ENCODE measurements at places on chromosomes 5 and 9. TPM values are rescaled to one million over a fixed set of nuclear protein-coding genes. Genes with fewer than 3 reads are reported as not detected.

Gene STOM
- polyA plus RNA-seq = 90.3 TPM

Gene OR1J2
- not detected for polyA plus RNA-seq

Gene CDX1
- polyA plus RNA-seq = 0.66 TPM

Gene C9orf50
- 1.1 TPM for polyA plus RNA-seq

DNA sequence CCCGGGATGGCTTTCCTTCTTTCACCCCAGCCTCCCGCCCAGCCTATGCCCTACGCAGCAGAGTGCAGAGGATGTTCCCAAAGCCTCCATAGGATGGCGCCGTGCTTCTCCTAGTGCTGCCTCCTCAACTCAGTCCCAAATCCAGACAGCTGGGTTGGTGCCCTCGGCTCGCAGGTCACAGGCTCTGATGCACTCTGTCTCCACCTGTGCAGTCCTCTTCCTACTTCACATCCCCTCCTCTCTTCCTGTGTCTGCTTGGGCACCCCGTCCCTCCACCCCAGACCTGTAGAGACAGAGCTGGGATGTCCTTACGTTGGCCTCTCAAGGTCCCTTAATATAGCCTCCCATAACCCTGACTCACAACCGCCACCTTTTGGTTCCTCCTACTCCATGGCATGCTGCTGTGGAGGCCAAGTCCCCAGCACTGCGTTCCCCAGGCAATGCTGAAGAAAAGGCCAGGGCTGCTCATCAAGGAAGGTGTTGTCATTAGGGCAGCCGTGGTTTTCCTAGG lies 314.4 kb downstream of the GADD45G start:
- DNase-seq = no peak

DNA sequence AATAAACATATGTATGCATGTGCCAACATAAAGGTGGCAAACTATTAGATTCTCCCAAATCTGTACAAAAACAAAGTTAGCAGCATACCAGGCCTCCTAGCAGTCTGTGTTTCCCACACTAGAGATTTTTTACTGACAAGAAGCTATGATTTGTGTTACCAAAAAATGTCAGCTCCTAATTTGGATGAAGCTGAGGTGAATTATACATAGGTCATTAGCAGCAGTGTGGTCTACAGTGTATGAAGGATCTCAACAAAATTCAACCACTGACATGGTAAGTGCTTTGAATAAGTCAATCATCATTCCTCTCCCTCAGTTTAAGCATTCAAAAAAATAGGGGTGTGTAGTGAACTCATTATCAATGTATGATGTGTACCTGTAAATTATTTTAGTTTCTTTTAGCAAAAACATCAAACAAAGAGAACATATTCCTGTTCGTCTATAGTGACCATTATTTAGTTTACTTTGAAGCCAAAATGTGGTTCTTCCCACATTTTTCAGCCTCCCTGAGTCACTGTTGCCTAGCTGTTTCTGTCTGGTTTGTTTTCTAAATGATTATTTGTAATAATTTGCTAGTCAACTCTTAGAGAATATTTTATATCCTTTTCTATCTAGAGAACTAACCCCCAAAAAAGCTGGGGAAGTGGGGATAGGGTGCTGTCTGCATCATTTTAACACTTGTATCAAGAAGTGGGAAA lies 52.1 kb upstream of the RGMB start:
- DNase-seq = no peak

DNA sequence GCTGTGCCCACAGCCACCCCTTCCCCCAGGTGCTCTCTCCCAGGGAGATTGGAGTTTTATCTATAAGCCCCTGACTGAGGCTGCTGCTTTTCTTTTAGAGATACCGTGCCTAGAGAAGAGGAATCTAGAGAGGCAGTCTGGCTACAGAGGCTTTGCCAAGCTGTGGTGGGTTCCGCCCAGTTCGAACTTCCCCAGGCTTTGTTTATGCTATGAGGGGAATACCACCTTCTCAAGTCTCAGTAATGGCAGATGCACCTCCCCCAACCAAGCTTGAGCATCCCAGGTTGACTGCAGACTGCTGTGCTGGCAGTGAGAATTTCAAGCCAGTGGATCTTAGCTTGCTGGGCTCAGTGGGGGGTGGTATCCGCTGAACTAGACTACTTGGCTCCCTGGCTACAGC lies 157.4 kb downstream of the CAAP1 start:
- no peak for DNase-seq

DNA sequence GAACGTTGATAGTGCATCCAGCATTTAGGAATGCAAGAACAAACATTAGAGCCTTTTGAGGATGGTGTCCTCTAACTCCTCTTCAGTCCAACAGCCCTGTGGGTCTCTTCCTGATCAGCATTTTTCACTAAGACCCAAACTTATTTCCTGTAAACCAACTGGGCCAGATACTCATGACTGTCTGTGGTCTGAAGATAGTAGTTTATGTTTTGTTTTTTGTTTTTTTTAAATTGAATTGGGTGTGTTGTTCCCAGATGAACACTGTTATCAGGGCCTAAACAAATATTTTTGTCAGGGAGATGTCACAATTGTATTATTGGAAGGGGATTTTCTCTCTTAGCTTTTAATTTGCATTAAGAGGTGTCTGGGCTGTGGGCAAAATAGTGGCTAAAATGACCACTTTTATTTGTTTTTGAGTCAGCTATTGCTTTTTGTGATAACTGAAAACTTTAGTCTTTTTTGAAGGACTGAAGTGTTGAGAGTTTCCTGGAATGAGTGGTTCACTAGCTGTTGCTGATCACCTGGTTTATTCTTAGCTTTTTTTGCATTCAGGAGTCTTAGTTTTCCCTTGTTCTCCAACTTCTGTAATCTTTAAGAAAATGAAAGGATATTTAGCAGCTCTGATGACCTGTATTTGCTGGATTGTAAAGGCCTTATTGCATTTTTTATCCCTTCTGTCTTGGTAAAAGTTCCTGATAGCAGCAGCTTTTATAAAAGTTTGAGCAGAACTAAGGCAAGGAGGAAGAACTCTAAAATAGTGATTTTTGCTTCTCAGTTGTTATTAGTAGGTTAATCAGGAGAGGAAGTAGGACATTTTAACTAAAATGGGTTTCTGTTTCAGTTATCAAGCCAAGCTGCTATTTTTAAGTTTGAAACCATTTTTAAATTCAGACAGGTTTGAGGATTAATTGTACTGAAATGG lies 5.5 kb downstream of the MAN2A1 start:
- DNase-seq = no peak

DNA sequence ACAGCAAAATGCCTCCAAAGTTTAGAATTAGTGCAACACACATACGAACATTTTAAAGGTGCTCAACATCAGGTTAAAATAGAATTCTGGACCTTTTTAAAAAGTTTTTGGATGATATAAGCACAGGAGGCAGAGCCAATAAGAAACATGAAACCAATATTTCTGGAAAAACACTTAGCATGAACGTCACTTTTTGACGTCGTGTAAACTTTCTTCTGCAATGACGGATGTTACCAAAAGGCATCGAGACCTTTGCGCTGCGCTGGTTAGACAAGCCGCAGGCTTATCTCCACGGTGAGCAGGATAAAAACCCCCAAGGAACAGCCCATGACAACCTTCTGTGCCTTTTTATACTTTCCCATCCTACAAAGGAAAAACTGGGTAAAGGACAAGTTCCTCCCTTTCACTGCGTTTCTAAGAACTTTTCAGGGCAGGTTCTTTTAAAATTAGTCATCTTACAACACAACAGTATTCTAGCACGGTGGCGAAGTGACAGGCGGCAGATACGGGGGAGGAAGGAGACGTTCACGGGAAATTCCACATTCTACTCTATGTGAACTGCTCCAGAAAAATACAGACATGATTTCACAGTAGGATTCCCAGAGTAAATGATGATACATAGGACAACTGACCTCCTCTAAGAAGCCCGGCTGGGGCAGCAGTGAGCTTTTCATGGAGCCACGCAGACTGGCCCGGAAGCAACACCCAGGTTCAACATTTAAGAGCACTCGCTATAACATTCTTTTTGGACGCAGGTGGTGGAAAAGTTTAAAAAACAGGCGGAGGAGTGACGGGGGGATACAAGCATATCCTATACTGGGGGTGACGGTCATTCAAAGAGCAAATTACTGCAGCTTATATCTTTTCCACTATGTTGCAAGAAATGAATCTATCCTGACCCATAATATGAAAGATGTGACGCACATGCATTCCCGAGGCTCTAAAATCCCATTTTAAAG lies 52.4 kb downstream of the USP20 start:
- no peak for DNase-seq

- no peak for DNase-seq
Measured at GRCh38 chr9:96436456-96437126, 13.4 kb upstream of the HABP4 start.
